ENCODE measurements at places on chromosomes 2 and 18. TPM values are rescaled to one million over a fixed set of nuclear protein-coding genes. Genes with fewer than 3 reads are reported as not detected.

ATP8B1 gene
- total RNA-seq, result 6.9 TPM

RAB6C gene
- total RNA-seq, result 0.14 TPM

DNA sequence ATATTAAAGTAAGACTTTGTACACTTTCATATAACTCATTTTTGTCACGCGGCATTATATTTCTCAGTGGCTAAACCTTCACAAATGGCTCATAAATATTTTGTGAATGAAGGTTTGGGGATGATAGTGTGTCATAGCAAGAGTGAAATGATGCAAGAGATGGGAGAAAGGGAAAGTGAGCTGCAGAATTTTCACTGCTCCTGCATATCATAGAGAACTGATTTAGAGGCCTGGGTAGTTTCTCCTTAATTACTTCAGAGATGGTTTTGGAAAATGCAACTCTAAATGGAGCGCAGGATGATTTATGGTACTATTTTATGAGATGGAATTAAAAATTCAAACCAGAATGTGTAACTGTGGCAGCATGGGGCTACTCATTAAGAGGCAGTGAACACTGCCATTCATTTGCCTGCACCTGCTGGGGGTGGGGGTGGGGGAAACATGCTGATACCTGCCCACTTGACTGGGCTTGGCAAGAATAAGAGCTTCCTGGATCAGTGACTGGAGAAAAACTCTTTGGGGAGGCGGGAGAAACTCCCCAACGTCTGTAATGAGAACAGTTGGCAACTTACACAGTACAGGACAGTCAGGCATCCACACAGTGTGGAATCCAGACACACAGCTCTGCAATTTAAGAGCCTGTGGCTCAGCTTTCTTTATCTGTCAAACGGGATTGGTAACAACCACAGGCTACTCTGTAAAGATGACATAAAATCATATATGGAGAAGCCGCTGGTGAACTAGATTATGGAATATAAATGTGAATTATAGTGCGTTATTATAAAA is 941.9 kb downstream of the SLC4A3 start:
- H3K27ac ChIP-seq, result no peak overlapping the region
- no peaks in the 10 kb centered on the region for H3K36me3 ChIP-seq
- no peaks in the 10 kb centered on the region for H3K27me3 ChIP-seq
- no peak overlapping the region for H3K4me3 ChIP-seq

CASP8 gene
- total RNA-seq, result 16.4 TPM

DNA sequence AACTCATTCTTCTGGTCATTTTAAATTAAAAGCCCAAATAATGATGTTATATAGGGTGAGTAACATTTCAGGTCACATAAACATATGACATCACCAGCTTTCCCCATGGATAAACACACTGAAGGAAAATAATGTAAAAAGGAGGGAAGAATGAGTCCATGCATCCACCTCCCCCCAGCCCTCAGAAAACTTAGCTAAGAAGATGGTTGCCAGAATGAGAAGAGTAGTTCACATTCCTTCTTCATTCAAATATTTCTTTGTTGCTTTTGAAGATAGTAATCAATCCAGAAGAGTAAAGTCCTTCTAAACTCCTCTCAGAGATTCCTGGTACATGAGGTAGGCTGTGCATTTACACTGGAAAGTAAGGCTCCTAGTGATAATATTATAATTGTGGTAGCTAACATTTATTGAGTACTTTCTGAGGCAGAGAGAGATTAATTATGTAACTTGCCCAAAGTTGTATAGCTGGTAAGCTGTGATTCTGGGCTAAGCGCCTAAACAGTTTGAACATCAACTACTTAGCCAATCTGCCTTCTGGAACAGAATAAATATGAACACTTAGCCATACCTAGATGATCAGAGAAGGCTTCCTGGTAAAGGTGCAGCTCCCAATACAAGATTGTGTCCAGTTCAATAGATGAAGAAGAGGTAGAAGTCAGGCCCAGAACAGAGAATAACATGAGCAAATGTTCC is 256.7 kb upstream of the FN1 start:
- peak overlapping the region; percentile 94 for H3K27ac ChIP-seq
- no peak overlapping the region for H3K4me3 ChIP-seq
- H3K4me1 ChIP-seq, result peaks cover 34% of the 10 kb centered on the region
- H3K36me3 ChIP-seq, result no peaks in the 10 kb centered on the region
- no peaks in the 10 kb centered on the region for H3K27me3 ChIP-seq
- DNase-seq, result peak; percentile 85

DNA sequence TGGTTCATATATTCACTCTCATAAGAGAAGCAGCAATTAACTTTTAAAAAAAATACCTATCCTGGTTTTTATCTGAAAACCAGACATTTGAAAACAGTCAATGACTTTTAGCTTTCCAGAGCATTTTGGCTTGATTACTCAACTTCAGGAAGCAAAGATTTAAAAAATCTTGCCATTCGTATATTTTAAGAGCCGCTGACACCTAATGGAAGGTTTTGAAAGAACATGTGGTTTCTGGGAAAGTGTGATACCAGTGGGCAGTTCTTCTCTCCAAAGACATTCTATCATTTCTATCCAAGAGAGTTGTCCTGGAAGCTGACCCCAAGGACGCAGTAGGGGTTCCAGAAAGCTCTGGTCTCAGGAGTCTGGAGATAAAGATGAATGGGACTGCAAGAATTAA is 234.7 kb downstream of the TTC32 start:
- no peak overlapping the region for H3K27ac ChIP-seq
- H3K27me3 ChIP-seq, result no peaks in the 10 kb centered on the region
- H3K36me3 ChIP-seq, result no peaks in the 10 kb centered on the region
- no peaks in the 10 kb centered on the region for H3K4me1 ChIP-seq

ZNF804A gene
- 0.32 TPM for total RNA-seq

DNA sequence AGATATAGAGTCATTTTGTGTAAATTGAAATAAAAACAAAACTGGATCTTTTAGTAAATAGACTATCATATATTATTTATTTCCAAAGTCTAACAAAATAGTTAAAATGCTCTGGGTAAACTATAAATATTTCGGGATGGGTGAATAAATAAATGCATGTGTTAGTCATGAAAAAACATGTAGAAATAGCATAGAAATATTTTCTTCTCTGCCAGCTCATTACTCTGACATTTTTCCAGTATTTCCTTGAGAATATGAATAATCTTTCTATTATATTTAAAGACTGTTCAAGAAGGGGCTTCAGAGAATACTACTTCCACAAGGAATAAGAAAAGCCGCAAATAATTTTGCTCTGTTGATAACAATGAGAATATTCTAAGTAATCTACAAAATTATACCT is 880.4 kb downstream of the TRIB2 start:
- no peak overlapping the region for H3K4me3 ChIP-seq
- H3K4me1 ChIP-seq, result no peaks in the 10 kb centered on the region

CYP26B1 gene
- total RNA-seq, result 0.77 TPM

MYO5B gene
- 7.2 TPM for total RNA-seq

EGR4 gene
- total RNA-seq, result not detected

GRCh38 chr18:48864876-48865275 is 85.9 kb downstream of the SMAD7 start:
- no peak for DNase-seq
- no peak overlapping the region for H3K27ac ChIP-seq
- H3K4me3 ChIP-seq, result no peak overlapping the region
- no peaks in the 10 kb centered on the region for H3K27me3 ChIP-seq

DNA sequence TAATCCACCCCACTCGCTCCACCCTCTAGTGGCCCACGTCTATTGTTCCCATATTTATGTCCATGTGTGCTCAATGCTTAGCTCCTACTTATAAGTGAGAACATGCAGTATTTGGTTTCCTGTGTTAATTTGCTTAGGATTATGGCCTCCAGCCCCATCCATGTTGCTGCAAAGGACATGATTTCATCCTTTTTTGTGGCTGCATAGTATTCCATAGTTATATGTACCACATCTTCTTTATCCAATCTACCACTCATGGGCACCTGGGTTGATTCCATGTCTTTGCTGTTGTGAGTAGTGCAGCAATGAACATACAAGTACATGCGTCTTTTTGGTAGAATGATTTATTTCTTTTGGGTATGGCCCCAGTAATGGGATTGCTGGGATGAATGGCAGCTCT is 319.9 kb downstream of the DYSF start:
- H3K4me1 ChIP-seq, result no peaks in the 10 kb centered on the region
- no peak overlapping the region for H3K27ac ChIP-seq
- no peak overlapping the region for H3K4me3 ChIP-seq

- no peak overlapping the region for H3K4me3 ChIP-seq
- no peaks in the 10 kb centered on the region for H3K27me3 ChIP-seq
- no peak overlapping the region for H3K27ac ChIP-seq
Measured at GRCh38 chr2:175730050-175730449, 272.0 kb downstream of the LNPK start.

- no peak overlapping the region for H3K27ac ChIP-seq
- H3K27me3 ChIP-seq, result no peaks in the 10 kb centered on the region
- H3K36me3 ChIP-seq, result no peaks in the 10 kb centered on the region
- peaks cover 6% of the 10 kb centered on the region for H3K4me1 ChIP-seq
- DNase-seq, result no peak
- no peak overlapping the region for H3K4me3 ChIP-seq
Measured at GRCh38 chr2:48316753-48317750, 212.9 kb upstream of the STON1 start.

Measured in astrocyte (in vitro differentiated cells and primary cell).